Activated T-helper 1 cell treated with anti-CD3 and anti-CD28 coated beads, Interleukin-2, amount 50 U/mL, for 16 hours (primary cell): ENCODE measurements at places on chromosomes 2 and 18.
A peak's percentile ranks its signal among the peaks of the same experiment; 100 is the strongest.

DNA sequence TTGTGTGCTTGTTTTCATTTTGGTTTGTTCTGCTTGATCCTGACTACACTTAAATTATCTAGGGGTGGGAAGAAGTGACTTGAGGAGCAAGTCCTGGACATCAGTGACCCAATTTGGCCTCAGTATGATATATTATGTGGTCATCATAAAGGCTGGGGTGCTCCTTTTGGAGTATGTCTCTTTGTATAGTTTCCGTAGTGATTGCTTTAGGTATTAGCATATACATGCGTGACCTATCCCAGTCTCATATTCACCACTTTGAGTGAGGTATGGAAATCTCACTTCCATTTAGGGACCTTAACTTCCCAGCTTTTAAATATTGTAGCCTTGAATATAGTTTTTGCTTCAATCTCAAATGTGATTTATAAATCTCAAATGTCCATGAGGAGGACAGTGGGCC, 241.0 kb downstream of the PTGR3 start:
- no peak for DNase-seq

- no peak for DNase-seq
These were observed 8.2 kb downstream of the SLC35F6 start for GRCh38 chr2:26772064-26773001.

- DNase-seq = no peak
These were observed 15.6 kb downstream of the DARS1 start for GRCh38 chr2:135969655-135970387.

DNA sequence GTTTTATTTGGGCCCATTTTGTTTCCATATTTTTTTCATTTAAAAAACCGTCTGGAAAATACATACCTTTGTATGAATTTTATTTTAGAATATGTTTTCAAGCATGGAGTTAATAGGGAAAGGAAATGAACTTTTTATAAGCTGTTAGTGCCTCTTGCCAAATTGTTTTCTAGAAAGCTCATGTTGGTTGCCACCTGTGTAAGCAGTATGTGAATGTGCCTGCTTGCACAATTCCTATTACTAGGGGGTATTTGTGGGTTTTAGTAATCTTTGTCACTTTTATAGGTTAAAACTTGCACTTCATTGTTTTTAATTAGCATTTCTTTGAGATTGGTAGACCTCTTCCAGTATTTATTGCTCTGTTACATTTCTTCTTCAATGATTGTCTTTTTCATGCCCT, 107.3 kb downstream of the TANC1 start:
- DNase-seq = no peak

GRCh38 chr18:1575084-1575483, 670.4 kb downstream of the ADCYAP1 start:
- no peak for DNase-seq

DNA sequence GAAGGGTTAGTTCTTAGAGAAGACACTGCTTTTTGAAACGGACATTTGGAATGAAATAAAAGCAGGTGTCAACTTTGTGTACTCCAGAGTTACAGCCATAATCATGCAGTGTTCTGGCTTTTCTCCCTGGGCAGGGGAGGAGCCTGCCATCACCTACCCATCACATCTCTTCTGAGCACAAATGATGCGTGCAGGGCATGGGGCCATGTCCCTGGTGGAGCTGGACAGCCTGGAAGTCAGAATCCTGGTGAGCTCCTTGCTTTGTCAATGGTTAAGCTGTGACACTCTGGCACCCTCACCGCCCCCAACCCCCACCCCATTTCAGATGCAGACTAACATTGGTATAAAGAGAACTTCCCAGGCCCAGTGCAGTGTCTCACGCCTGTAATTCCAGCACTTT, 53.1 kb downstream of the PDCL3 start:
- DNase-seq = no peak

DNA sequence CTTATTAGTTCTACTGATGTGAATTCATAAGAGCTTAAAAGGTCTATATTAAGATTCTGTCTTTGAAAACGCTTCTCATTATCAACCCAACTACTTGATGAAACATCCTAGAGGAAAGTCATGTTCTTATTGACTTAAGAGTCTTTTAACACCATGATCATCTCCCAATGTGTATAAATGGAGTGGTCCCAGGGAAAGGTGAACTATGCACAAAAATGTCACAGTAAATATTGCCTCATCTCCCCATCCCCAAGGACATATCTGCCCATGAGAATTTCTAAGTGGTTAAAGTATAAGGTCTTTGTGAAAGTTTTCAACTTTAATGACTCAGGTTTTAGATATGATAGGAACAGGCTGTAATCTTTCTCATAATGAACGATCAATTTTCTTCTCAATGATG, 240.1 kb downstream of the IRS1 start:
- DNase-seq = no peak

DNA sequence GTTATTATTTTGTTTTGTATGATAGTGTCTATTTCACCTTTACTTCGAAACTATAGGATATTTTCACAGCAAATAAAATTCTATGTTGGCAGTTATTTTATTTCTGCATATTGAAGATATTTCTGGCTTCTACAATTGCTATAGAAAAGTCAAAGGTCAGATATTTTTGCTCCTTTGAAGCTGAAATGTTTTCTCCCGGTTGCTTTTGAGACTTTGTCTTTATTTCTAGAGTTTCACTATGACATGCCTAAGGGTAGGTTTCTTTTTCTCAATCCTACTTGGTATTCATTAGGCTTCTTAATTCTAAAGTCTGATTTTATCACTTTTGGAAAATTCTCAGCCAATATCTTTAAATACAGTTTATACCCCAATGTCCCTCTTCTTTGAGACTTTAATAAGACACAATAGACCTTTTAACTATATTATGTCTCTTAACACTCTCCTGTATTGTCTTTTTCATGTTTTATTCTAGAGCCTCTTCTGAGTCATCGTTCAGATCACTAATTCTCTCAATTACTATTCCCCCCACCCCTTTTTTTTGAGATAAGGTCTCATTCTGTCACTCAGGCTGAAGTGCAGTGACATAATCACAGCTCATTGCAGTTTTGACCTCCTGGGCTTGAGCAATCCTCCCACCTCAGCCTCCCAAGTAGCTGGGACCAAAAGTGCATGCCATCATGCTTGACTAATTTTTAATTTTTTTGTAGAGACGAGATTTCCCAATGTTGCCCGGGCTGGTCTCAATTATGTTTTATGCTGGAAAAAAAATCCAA, 50.5 kb downstream of the USP37 start:
- no peak for DNase-seq

- DNase-seq = no peak
These were observed 10.0 kb upstream of the D2HGDH start for GRCh38 chr2:241724259-241724974.

DNA sequence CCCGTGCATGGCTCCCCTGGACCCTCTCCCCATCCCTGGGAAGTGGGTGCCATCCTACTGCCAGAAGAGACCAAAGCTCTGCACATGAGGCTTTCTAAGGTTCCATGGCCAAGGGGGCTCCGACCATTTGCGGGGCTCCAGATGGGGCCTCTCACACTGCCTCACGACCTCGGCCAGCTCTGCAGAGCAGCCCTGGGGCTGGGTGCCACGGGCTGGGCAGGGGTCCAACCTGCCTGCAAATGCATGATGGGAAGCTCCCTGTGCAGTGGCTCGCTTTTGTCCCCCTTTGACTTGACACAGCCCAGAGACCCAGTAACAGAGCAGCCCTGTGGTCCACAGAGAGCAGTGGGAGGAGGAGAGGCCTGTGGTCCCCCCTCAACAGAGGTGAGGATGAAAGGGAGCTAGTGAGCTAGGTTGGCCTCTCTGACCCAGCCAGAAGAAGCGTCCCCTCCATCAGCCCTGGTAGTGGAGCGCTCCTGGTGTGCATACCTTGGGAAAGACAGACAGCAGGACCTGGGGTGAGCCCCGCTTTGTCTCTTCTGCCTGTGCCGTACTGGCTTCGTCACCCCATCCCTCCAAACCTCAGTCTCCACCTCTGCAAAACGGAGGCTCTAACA, 174.1 kb downstream of the DDX1 start:
- DNase-seq = no peak

DNA sequence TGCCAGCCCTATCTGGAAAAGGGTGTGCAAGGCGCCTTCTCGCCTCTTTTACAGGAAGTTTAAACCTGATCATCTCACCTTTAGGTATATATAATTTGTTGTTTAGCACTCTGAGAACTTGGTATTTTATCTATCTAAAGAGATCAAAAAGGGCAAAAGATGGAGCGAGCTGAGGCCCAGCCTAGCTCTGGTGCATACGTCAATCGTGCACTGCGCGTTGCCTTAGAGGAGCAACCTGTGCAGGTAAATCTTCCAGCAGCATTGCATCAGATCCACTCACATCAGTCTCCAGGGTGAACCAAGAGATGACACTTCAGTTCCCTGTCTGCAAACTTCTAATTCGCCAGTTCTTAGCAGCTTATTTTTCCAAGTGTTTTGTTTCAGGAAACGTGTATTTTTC, 15.4 kb downstream of the BCL11A start:
- no peak for DNase-seq

DNA sequence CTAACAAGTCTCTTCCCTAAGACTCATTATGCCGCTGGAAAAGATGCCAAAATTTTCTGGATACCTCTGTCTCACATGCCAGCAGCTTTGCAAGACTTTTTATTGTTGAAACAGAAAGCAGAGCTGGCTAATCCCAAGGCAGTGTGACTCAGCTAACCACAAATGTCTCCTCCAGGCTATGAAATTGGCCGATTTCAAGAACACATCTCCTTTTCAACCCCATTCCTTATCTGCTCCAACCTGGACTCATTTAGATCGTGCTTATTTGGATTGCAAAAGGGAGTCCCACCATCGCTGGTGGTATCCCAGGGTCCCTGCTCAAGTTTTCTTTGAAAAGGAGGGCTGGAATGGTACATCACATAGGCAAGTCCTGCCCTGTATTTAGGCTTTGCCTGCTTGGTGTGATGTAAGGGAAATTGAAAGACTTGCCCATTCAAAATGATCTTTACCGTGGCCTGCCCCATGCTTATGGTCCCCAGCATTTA, 26.3 kb downstream of the DHRS9 start:
- DNase-seq = no peak

- DNase-seq = no peak
These were observed 60.9 kb downstream of the HDAC4 start for GRCh38 chr2:239339726-239340601.

- DNase-seq = no peak
These were observed 579.1 kb downstream of the IRS1 start for GRCh38 chr2:226220511-226220910.

GRCh38 chr18:14944838-14945237, 196.9 kb downstream of the ANKRD30B start:
- no peak for DNase-seq

GRCh38 chr2:33111002-33111446, 164.3 kb downstream of the LTBP1 start:
- DNase-seq = no peak

- no peak for DNase-seq
These were observed 131.5 kb downstream of the ZNF532 start for GRCh38 chr18:58996131-58996641.

DNA sequence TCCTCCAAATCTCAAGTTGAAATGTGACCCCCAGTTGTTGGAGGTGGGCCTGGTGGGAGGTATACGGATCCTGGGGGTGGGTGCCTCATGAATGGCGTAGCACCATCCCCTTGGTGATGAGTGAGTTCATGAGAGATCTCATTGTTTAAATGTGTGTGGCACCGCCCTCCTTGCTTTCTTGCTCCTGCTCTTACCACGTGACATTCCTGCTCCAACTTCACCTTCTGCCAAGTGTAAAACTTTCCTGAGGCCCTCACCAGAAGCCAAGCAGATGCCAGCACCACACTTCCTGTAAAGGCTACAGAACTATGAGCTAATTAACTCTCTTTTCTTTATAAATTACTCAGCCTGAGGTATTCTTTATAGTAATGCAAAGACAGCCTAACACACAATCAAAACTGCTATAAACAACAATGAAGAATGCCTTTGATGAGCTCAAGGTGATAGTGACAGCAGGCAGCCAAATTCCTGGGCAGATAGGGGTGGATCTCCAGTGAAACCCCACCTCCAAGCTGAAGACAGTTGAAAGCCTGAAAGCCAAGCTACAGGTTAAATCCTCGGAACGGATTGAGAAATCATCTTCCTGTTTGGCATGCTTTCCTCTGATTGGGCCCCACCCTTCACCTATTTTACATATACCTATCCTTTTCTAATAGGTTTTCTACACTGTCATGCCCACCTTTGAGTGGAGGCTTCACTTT, 26.9 kb downstream of the MCEE start:
- no peak for DNase-seq

GRCh38 chr2:152466980-152467676, 132.2 kb downstream of the FMNL2 start:
- no peak for DNase-seq

DNA sequence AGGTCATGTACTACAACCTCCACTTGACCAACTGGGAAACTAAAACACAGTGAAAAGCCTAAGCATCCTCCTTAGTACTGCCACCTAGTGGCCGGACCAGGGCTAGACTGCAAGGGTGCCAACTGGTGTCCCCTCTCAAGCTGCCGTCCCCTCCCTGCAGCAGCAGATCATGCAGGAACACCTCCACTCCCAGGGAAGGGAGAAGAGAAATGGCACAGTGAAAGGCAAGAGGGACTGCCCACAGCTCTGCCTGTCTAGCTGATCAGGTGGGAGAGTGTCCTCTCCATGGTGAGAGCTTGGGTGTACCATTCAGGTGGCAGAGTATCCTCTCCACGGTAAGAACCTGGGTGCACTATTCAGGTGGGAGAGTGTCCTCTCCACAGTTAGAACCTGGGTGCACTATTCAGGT, 78.1 kb downstream of the AAK1 start:
- DNase-seq = peak; percentile 47

GRCh38 chr2:239290618-239291474, 110.0 kb downstream of the HDAC4 start:
- no peak for DNase-seq

DNA sequence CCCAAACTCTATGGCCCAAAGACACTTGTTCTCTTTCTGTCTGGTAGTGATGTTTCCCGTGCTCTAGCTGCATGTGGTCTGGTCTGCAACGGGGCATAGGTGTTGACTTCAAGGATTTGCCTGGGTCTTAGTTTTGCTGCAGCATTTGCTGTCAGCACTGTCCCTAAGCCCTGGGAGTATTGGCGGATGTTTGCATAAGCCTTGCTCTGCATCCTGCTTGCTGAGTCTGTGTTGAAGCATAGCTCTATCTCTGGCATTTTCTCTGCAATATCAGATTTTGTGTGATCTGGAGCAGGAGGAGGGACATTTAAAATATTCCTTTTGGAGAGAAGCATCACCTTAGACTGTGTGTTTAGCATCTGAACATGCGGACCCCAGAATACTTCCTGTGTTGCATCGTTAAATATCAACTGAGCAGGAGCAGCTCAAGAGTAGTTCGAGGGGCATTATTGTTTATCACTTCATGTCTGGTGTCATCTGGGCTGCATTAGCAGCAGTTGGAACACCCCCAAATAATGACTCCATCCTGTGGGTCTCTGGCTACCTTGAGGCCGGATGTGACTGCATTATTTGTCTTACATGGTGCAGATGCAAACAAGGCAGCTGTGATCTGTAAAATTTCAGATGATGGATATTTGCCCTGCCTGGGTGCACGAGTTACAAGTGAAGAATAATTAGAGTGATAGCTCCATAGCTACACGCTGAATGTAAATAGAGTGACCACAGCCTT, 231.7 kb downstream of the TRIB2 start:
- no peak for DNase-seq

DNA sequence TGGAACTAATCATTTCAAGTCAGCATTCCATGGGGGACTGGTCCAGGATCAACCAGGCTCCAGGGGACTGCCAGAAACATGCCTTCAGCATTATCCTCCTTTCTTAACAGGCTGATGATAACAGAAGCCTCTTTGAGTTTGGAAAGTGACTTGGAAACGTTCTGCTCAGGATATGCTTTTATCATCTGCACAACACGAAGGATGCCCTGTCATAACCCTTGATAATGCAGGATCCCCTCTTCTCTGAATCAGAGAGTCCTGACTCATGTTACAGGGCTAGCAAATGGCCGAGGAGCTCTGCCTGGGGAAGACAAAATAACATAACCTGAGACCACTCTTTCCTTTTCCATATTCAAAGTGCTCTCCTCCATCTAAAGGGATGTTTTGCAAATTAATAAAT, 6.7 kb downstream of the SCYGR3 start:
- DNase-seq = no peak
